ENCODE measurements at places on chromosomes 2 and 18.

GRCh38 chr2:60116161-60116875 lies 437.1 kb downstream of the BCL11A start:
- DNase-seq = no peak

DNA sequence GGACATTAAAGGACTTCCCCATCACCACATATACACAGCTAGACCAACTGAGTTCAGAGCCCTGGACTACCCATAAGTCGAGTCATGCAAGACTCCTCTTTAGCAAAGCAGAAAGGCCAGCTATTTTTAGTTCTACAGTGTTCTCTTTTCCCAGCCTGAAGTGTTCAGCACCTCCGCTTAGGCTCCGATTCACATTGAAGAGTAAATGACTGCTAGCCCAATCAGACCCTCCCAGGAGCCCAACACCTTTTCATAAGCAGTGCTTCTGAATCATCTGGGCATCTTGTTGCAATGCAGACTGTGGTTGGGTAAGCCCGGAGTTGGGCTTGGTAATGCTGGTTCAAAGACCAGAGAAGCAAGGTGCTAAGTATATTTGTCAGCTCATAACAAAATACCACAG lies 138.6 kb upstream of the MSH6 start:
- no peak for DNase-seq

DNA sequence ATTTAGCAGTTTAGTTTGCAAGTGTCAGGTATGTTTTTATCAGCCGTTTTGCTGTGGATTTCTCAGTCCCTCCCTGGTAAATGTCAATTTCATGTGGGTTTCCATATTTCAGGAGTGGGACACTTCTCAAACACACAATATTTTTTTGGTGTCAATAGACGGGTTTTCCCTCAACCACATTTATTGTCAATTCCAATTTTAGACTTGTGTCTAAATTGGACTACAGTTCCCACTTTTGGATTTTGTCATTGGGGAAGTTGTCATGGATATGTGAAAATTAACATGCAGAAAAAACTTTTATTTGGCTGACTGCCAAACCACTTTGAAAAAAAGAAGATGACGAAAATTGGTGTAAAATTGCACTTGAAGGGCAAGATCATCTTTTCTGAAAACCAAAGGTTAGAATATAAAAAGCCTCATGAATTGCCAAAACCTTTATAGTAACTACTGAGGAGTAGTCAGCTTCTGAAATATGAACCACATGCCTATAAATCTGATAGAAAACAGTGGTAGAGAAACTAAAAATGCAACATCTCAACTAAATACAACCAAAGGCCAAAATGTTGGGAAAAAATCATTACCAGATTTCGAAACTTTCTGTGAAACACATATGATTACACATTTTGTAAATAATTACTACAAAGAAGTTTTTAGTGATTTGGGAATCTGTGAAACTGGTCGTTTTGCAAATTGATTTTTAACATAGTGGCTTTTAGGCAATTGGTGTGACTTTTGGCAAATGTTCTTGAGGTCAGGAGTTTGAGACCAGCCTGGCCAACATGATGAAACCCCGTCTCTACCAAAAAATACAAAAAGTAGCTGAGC lies 106.4 kb downstream of the BCL2L11 start:
- no peak for DNase-seq

DNA sequence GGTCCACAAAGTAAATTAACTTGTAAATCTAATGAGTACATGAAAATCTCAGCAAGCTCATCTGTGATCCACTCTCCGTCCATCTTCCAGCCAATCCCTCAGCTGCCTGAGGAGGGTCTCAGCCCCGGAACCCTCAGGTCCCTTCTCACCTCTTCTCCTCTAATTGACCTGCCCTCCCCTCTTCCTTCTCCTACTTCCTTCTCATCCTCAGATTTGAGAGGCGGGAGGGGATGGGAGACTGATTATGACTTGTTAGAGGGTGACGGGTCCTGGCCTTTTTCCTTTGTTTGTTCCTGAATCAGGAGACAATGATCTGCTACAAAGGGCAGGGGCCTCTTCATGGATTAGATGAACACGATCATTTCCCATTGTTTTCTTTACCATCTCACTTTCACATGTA lies 80.1 kb downstream of the CYBRD1 start:
- no peak for DNase-seq

- no peak for DNase-seq
Measured at GRCh38 chr2:239346676-239347075, 54.1 kb downstream of the HDAC4 start.

DNA sequence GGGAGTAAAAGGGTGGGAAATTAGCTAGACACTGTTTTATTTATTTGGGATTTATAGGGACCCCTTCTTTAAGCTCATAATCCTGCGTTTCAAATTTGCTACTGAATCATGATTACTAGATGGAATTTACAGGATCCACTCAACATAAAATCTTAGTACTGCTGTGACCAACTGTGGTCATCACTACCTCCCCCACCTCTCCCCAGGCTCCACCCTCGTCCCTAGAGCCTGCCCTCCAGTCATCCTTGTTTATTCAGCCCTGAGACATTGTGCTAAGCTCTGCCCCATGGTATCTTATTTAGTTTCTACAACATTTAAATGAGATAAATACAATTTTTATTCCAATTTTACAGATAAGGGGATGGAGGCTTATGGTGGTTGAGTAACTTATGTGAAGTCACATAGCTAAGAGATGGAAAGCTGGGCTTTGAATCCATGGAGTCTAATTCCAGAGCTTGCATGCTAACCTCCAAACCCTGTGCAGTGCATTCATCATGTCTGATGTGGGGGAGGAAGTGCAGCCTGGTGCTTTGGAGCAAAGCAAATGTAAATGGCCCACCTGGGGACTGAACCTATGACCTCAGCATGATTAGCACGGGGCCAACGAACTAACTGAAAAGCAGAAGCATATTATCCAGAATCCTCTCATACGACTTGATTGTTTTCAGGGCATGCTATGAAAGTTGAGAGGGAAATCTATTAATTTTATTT lies 502.4 kb downstream of the TMEM182 start:
- no peak for DNase-seq

DNA sequence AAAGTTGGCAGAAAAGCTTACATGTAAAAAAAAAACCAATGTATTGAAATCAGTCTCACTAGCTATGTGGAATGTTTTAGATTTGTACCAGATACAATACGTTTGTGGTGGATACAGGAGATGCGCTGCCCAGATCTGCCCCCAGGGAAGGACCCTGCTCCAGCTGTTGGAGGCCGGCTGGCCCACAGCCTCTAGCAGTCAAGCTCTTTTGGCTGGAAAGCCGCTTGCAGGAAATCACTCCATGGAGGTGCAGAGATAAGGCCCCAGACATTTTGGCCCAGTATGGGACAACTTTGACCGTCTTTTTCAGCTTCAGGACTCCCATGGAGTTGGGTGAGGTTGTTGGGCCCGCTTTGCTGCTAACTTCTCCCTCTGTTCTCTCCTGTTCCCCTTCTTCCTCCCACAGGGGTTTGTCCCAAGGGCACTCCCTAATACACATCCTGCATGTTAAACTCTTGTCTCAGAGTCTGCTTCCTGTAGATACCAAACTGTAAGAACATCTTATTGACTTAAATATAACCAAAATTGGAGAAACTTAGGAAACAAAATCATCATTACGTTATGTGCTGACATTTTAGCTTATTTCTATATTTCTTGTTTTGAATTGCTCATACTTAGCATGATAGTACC lies 1.7 kb upstream of the QPCT start:
- no peak for DNase-seq

DNA sequence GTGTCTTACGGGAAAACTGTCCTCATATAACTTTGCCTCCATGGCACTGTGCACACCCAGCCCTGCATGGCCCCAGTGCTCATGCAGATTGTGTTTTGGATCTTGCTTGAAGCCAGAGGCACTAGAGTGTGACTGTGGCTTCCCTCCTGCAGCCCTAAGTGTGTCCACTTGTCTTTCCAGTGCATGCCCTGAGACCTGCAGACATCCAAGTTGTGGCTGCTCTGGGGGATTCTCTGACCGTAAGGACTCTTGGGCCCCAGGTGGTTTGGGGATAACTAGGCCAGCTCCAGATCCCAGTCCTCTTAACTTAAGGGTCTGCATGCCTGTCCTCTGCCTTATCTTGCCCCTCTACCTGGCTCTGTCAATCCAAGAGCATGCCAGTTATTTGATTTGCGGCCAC lies 96.6 kb downstream of the PLB1 start:
- no peak for DNase-seq

- DNase-seq = no peak
Measured at GRCh38 chr2:231780123-231780908, 766 bp downstream of the PDE6D start.

DNA sequence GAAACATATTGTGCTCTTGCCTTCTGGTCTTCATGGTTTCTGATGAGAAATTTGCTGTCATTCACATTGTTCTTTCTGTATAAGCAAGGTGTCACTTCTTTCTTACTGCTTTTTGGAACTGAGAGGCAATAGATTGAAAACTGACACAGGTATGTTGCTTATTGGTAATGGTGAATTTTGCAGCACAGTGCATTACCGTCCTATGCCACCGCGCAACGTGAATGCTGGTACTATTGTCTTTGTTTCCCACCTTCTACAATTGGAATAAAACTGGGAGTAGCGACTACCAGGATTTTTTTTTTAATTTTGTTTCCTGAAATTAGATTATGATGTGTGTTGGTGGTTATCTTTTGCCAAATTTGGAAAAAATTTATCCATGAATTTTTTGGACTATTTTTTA lies 11.4 kb downstream of the XIRP2 start:
- no peak for DNase-seq

- DNase-seq = no peak
Measured at GRCh38 chr2:154836632-154837031, 138.1 kb downstream of the KCNJ3 start.

GRCh38 chr18:67794521-67794920 lies 278.0 kb upstream of the DSEL start:
- DNase-seq = no peak

- no peak for DNase-seq
Measured at GRCh38 chr18:58005011-58005410, 39.0 kb upstream of the NEDD4L start.

DNA sequence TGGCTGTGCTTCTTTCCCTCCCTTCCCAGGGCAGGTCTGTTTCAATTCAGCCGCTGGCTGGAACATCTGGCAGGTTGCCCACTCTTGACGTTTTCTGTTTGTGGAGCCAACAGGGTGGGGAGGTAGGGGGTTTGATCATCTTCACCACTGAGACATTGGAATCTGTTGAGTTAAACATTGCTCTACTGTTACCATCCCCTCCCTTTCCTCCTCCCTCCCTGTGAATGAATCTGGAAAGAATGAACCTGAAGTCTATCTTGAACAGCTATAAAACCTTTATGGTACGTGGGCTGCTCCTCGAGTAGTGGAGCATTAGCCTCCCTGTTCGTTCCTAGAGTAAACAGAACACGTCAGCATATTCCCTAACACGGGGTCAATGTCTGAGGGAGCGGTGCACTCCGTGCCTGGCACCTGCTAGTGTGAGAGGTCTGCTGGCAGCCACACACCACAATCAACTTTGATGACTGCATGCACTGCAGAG lies 249.9 kb upstream of the RBBP8 start:
- DNase-seq = no peak

- DNase-seq = no peak
Measured at GRCh38 chr18:78237864-78238263, 741.8 kb upstream of the SALL3 start.

DNA sequence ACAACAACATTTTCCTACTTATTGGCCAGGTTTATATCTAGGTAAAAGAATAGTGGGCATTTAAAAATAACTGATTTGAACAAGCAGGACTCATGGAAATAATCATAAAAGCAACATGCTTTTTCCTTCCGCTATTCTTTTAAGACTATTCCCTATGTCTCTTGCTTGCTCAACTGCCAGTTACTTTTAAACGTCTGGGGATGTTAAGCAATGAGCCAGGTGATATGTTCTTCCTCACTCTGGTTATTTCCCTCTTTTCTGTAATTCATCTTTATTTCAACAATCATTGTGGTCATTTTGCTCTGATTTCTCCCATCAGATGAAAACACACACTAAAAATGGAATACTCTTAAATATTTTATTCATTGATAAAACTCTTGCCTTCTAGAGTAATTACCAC lies 33.4 kb upstream of the SLC8A1 start:
- no peak for DNase-seq

Data from tibial artery (tissue), 4 donors.